ENCODE measurements at places on chromosomes 3 and 15.

DNA sequence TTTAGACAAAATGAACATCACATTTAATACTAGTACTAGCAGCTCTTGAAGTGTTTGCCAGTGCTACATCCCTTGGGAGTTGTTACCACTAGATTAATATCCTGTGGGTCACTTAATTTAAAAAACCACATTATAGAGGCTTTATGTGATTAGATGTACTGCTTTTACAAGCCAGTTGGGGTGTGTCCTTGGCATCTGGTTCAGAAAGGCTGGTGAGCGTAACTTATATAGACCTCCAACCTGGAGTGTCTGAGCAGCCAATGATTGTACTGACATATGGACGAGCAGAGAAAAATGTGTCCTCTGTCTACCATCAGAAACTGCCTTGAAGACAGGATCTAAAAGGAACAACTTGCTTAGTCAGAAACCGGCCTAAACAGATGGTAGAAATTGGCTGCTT is 306.2 kb upstream of the ATP11B start:
- H3K27ac ChIP-seq, result no peak overlapping the region
- H3K27me3 ChIP-seq, result peaks cover 2% of the 10 kb centered on the region
- DNase-seq, result no peak
- H3K36me3 ChIP-seq, result no peaks in the 10 kb centered on the region
- no peaks in the 10 kb centered on the region for H3K4me1 ChIP-seq
- H3K4me3 ChIP-seq, result no peak overlapping the region

DNA sequence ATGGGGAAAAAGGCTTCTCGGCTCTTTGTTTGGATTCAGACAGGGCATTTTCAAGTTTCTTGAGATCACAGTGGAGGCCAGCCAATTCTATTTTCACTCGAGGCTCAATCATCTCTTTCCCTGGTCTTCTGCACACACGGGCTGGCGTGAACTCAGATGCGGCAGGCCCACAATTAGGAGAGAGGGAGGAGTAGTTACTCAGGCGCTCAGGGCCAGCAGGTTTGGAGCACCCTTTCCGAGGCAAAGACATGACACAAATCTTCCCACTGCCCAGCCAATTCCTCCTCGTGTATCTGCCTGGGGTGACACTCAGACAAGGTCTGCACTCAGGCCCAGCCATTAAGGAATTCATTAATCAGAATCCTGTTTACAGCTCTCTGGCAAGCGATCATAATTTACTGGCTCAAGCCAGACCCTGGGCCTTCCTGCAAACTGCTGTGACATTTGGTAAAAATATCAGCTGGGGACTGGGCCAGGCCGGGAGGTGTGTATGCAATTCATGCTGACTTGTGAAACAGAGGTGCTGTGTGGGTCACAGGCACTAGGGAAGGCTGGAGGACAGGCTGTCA is 68.1 kb upstream of the TLE3 start:
- H3K4me1 ChIP-seq, result no peaks in the 10 kb centered on the region
- H3K4me3 ChIP-seq, result no peak overlapping the region
- no peak overlapping the region for H3K27ac ChIP-seq
- H3K27me3 ChIP-seq, result no peaks in the 10 kb centered on the region
- no peak for DNase-seq

DNA sequence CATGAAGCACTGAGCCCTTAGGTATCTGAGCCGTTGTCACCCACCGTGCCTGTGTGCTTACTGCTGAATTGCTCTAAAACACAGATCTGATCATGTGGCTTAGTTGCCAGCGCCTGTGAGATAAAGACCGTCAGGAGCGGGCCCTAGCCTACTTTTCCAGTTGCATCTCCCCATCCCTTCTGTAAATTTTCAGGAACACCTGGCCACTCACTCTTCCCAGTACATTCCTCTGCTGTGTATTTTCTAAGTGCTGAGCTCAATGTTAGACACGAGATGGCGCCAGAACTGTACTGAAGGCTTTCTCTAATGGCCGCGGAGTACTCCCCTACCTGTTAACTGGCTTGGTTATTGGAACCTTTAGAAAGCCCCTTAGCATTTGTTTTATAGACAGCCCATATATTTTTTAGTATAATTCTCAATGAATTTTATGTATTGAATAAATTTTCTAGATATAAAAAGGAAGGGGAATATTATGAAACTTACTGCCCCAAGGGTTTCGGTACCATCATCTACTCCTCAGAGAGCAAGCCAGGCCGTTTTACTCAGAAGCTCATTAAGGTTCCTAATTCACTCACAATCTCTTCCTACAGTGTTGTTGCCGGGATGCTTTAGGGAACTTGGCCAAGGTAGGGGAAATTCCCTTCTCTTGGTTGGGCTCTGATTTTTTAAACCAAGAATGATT is 16.7 kb upstream of the WNT7A start:
- H3K27me3 ChIP-seq, result peaks cover 32% of the 10 kb centered on the region
- H3K4me3 ChIP-seq, result no peak overlapping the region
- peaks cover 17% of the 10 kb centered on the region for H3K4me1 ChIP-seq

DNA sequence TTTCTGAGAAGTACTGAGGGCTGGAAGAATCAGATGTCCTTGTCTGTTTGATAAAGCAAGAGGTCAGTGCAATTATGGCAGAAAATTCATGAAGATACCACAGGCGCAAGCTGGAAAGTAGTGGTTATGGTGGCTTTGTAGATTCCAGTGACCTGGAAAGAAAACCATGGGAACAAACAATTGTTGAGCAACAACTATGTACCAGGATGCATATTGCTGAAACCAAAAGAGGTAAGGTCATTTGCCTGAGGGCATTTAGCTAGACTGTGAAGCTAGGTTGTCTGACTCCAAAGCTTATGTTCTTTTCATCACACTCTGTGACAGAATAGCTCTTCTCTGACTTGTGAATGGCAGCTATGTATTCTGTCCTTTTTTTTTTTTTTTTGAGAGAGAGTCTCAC is 74.0 kb downstream of the B3GALNT1 start:
- DNase-seq, result no peak
- H3K36me3 ChIP-seq, result no peaks in the 10 kb centered on the region
- no peak overlapping the region for H3K4me3 ChIP-seq

GRCh38 chr3:101128786-101129185 is 135.6 kb upstream of the ABI3BP start:
- no peaks in the 10 kb centered on the region for H3K4me1 ChIP-seq
- no peak for DNase-seq
- no peaks in the 10 kb centered on the region for H3K36me3 ChIP-seq
- H3K27me3 ChIP-seq, result no peaks in the 10 kb centered on the region
- H3K27ac ChIP-seq, result no peak overlapping the region
- H3K4me3 ChIP-seq, result no peak overlapping the region

GRCh38 chr15:35290301-35290721 is 205.2 kb upstream of the NANOGP8 start:
- DNase-seq, result no peak
- H3K27me3 ChIP-seq, result no peaks in the 10 kb centered on the region
- no peak overlapping the region for H3K4me3 ChIP-seq
- no peak overlapping the region for H3K27ac ChIP-seq

GRCh38 chr3:114452937-114453336 is 159.1 kb downstream of the TIGIT start:
- H3K4me3 ChIP-seq, result no peak overlapping the region
- H3K4me1 ChIP-seq, result no peaks in the 10 kb centered on the region
- DNase-seq, result no peak
- H3K27me3 ChIP-seq, result no peaks in the 10 kb centered on the region

DNA sequence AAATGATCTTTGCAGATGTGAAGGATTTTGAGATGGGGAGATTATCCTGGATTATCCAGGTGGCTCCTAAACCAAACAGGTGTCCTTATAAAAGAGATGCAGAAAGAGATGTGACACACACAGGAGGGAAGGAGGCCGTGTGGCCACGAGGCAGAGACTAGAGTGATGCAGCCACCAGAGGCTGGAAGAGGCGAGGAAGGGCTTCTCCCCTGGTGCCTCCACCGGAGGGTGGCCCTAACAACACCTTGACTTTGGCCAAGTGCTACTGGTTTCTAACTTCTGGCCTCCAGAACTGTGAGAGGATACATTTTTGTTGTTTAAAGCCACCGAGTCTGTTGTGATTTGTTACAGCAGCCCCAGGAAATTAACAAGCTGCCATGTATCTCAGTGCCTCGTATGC is 127.1 kb downstream of the ASB7 start:
- H3K27ac ChIP-seq, result no peak overlapping the region
- H3K27me3 ChIP-seq, result peaks cover 4% of the 10 kb centered on the region
- H3K4me1 ChIP-seq, result no peaks in the 10 kb centered on the region
- H3K36me3 ChIP-seq, result no peaks in the 10 kb centered on the region
- DNase-seq, result no peak

DNA sequence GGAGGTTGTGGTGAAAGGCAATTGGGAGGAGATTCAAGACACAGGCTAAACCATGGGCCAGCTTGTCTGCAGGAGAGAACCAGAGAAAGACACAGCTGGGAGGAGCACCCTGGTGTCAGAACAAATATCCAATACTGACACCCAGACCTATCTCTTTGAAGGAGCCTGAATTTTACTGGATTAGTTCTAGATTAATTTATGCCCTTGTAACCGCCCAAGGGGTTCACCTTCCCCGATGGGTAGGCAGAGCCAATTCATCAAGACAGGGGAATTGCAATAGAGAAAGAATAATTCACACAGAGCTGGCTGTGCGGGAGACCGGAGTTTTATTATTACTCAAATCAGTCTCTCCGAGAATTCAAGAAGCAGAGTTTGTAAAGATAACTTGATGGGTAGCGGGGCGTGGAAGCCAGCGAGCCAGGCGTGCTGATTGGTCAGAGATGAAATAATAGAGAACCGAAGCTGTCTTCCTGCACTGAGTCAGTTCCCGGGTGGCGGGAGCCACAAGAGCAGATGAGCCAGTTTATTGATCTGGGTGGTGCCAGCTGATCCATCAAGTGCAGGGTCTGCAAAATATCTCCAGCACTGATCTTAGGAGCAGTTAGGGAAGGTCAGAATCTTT is 31.4 kb upstream of the GK5 start:
- H3K27me3 ChIP-seq, result no peaks in the 10 kb centered on the region
- no peak for DNase-seq
- no peaks in the 10 kb centered on the region for H3K36me3 ChIP-seq
- H3K4me3 ChIP-seq, result no peak overlapping the region
- H3K27ac ChIP-seq, result no peak overlapping the region

GRCh38 chr3:38226273-38226672 is 39.3 kb upstream of the SLC22A13 start:
- H3K4me1 ChIP-seq, result no peaks in the 10 kb centered on the region
- H3K4me3 ChIP-seq, result no peak overlapping the region
- H3K36me3 ChIP-seq, result peaks cover 90% of the 10 kb centered on the region

DNA sequence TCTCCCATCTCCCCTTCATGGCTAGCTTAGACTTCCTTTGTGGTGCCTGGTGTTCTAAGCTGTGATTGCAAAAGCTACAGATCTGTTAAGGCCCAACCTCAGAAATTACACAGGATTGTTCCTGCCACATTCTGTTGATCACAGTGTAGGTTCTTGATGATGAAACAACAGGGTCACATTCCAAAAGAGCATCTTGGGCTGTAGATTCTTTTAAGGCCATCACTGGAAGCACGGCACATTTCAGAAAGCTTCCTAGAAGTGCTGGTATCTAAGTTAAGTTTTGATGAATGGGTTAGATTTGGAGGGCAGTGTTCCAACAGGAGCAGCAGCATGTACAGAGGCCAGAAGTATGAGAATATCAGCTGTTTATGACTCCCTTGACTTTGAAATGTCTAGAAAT is 107.5 kb upstream of the SKOR1 start:
- H3K27me3 ChIP-seq, result no peaks in the 10 kb centered on the region
- DNase-seq, result no peak
- no peak overlapping the region for H3K27ac ChIP-seq
- H3K4me3 ChIP-seq, result no peak overlapping the region
- peaks cover 3% of the 10 kb centered on the region for H3K4me1 ChIP-seq

DNA sequence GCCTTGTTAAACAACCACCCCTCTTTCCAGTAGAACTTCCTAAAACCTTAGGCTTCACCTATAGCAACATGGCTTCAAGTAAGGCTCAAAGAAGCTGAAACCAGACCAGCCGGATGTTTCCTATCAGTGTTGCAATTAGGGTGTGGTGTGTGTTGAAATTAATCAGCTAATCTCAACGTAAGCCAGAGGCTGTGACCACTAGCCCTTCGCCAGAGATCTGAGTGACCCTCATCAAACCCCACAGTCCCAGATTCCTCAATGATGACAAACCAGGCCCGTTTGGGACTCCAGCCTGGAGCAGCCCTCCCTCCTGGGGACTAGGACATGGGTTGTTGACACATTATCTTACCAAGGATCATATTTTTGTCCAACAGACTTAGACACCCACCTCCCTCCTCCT is 27.3 kb downstream of the CYP11A1 start:
- H3K27ac ChIP-seq, result no peak overlapping the region
- no peaks in the 10 kb centered on the region for H3K36me3 ChIP-seq
- no peak overlapping the region for H3K4me3 ChIP-seq
- DNase-seq, result no peak

GRCh38 chr3:138849222-138849940 is 14.7 kb upstream of the PIK3CB start:
- H3K27me3 ChIP-seq, result no peaks in the 10 kb centered on the region
- no peak overlapping the region for H3K4me3 ChIP-seq
- no peak for DNase-seq
- no peak overlapping the region for H3K27ac ChIP-seq
- no peaks in the 10 kb centered on the region for H3K4me1 ChIP-seq
- H3K36me3 ChIP-seq, result no peaks in the 10 kb centered on the region
